RPMI7951 (cell line): ENCODE measurements at places on chromosomes 4 and X. TPM values are rescaled to one million over a fixed set of nuclear protein-coding genes. Genes with fewer than 3 reads are reported as not detected.
A peak's percentile ranks its signal among the peaks of the same experiment; 100 is the strongest.

DNA sequence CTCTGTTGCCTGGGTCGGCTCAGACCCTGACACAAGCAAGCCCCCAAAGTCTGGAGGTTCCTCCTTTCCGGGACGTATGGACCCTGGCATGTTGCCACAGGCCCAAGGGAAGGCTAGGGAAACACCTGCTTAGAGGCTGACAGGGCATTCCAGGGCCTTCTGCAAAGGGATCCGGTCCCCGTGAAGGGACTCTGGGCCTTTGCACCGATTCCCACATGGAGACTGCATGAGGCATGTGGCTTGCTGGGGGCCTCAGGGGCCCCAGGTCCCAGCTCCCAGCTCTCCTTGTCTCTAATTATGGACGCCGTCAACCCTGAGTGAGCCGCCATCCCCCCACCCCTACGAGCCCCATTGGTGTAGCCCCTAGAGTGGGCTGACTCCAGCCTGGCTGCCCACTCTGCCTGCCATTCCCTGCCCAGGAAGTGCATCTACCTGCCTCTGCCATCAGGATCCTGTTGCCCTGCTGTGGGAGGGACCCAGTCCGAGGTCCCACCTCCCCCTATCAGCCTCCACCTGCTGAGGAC lies 4.2 kb upstream of the RGS12 start:
- no peak for DNase-seq

DNA sequence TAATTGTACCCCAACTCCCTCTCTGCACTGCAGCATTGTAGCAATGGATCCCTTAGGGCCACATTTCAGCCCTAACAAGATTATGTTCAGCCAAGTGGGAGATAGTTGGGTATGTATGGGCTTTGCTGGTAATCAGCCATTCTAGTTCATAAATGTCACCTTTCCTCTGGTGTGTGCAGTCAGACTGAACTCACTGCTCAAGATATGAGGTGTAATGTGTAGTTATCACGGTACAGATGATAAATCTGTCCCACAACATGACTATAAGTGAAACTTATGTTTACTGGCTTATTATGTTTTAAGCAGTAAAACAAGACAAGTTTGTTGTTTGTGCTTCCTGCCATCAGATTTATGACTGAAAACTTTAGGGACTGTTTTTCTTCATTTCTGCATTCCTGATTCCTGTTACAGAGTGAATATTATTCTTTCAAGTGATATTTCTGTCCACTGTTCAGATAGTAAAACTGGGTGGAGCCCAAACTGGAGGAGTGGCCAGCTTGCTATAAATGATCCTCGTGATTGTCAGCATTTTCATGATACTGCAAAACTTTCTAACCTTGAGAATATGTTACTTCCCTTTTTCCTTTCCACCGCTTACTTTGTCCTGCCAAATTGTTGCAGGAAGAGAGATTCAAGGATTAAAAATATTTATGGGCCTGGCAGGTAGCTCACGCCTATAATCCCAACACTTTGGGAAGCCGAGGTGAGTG lies 44.9 kb downstream of the ANAPC4 start:
- no peak for DNase-seq

GRCh38 chr4:1601852-1602654 lies 82.1 kb downstream of the FAM53A start:
- DNase-seq: no peak

DNA sequence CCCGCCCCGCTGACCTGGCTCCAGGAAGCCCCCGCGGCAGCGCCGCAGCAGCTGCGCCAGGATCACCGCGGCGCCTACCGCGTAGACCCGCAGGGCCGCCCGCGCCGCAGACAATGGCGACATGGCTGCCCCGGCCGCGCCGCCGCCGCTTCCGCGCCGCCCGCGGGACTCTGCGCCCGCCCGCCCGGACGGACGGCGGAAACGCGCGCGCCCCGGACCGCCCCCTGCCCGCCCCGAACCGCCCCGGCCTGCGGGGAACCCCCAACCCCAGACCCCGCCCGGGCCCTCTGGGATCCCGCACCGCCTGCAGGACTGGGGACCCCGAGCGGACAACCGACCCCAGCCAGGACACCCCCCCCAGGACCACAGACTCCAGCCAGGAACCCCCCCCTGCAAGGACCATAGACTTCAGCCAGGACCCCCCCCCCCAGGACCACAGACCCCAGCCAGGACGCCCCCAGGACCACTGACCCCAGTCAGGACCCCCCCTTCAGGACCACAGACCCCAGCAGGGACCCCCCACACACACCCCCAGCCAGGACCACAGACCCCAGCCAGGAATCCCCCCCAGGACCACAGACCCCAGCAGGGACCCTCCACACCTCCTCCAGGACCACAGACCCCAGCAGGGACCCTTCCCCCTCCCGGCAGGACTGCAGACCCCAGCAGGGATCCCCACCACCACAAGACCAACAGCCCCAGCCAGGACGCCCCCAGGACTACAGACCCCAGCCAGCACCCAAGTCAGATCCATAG lies at the start of the genes DHRSX and ZBED1:
Gene DHRSX, minus strand, starts transcription at position 174 of the 756 bp plus-strand sequence. Its CDS starts 51 bp downstream, at position 123.
Gene ZBED1, minus strand, starts transcription at position 174 of the 756 bp plus-strand sequence. CDS start 10,257 bp downstream, outside the sequence.
- no peak for DNase-seq

DNA sequence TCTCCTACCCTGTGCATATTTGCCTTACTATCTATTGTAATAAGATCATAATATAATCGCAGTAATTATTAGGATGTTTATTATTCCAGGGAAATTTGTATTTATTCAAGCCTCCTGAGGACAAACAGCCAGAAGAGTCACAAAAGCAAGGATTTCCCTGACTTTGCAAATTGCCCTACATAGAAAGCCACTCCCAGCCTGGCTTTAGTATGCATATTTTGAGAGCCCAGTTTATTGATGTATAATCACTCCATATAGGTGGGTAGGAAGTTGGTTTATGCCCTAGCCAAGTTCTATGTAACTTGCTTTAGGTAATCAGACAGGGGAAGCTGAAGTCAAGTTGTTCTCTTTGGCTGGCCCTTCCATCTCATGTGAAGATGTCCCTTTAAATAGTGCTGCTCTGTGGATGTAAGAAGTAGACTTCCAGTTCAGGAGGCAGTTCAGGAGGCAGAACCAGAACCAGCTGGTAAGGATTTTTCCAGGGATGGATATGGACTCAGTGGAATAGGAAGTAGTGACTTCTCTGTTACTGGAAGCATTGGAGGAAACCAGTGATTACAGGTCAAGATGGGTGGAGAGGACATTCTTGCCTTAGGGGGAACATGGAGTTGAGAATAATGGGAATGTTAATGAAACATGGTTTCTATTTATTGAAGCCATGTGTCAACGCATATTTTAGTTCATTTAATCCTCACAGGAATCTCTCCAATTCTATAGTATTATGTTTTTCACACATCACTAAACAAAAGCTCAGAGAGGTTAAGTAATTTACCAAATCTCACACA lies 70.5 kb upstream of the KIT start:
- no peak for DNase-seq

DNA sequence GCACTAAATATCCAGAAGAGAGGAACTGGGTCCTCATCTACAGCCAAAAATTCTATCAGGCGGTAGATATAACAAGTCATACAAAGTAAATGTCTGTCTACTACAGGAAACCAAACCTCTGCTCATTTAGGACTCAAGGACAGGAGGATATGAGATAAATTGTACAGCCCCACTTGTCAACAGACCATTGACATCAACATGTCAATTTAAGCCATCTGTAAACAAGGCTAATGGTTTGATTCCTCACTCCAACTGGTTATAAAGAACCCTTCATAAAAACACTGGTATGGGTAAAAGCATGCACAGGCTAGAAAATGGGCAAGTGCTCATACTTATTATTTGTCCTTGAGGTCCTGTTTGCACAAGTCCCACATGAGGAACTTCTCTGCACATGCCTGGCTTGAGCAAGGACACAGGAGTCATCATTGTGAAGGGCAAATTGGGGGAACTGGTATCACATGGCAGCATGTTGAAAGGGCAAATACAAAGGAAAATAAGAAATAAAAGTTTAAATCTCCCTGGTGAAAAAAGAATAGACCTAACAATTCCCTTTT lies 13.2 kb downstream of the RTL8B start:
- DNase-seq: no peak

GRCh38 chrX:9995855-9996339 lies 28.7 kb downstream of the CLDN34 start:
- peak; percentile 80 for DNase-seq

DNA sequence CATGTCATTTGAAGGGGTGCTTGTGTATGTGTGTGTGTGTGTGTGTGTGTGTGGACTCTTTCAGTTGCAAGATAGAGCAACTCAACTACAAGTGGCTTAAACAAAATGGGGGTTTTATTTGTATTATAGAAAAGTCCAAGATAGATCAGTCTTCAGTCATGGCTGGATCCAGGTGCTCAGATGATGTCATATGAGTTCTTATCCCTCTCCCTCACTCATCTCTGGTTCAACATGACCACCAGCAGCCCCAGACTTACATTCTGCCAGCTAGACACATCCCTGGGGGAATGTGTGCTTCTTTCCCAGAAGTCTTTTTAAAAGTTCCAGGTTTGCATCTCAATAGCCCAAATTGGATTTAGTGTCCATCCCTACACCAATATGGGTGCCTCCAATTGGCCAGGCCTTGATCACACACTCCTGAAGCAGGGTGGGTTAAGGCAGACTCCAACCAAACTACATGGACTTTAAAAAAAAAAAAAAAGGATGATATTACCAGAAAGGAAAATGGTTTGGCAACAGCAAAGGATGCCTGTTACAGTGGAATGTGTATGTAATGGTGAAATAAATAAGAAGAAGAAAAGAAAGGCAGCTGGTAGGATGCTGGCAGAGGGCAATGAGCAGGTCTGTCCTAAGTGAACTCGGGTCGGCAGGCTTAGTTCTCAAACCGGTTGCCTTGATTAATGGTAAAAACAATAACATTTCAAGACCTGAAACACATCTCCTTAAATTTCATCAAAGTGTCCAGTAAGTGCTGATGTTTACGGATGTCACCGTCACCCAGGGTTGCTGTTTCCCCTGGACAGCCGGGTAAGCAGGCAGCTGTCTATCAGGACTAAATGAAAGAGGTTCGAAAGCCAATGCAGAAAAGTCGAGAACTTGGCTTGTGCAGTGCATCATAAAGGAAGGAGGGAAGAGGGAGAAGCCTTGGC lies 107.7 kb downstream of the SMIM20 start:
- DNase-seq: no peak

The PIM2 gene
- 21.3 and 22.0 TPM in 2 replicates for total RNA-seq

The MTNR1A gene
- total RNA-seq: not detected in 2 replicates

The GDPD2 gene
- total RNA-seq: not detected in 2 replicates

The GRPEL1 gene
- 31.5 and 32.1 TPM in 2 replicates for total RNA-seq
